ENCODE measurements at places on chromosomes 13 and 19. TPM values are rescaled to one million over a fixed set of nuclear protein-coding genes. Genes with fewer than 3 reads are reported as not detected.
A peak's percentile ranks its signal among the peaks of the same experiment; 100 is the strongest.

GPC6 gene
- total RNA-seq = 16.1 TPM

CLDN10 gene
- total RNA-seq = 20.7 TPM

NCR1 gene
- total RNA-seq = 2.0 TPM

TPRX2 gene
- not detected for total RNA-seq

SPINT2 gene
- 283 TPM for total RNA-seq

CRB3 gene
- 32.1 TPM for total RNA-seq

- peak; percentile 64 for DNase-seq
These were observed 27.8 kb downstream of the NFIX start for GRCh38 chr19:13022859-13023636.

DNA sequence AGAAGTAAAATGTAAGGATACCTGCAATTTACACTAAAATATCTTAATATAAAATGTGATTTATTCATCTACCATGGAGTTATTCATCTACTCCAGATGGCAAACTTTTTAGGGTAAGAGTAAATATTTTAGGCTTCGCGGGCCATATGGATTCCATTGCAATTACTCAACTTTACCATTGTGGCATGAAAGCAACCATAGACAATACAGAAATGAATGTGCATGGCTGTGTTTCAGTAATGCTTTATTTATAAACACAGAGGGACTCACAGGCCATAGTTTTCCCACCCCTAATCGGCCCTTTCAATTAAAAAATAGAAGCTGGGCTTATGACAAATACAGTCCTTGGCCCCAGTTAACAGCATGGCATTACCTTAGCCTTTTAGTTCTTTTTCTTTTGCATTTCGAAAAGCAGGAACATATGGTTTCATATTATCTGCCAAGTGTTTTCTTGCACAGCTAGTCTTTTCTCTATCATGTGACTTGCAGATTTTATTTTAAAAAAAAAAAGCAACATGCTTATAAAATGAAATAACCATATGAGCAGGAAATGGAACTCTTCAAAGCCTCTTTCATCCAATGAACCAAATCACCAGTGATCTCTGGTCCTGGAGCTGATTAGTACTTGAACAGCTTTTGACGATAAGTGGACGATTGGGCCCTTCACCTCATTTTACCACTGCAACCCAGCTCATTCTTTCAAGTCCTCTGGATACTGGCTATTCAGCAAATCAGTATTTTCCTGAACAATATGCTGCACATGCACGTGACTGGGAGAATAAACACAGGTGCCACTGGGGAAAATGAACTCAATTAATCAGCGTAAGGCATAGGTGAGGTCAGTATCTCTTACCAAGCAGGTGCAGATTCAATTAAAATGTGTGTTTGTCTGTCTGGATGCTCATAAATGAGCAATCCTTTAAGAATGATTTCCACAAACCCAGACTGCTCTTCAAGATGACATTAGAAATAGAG is 63.9 kb downstream of the LHFPL6 start:
- no peak for DNase-seq

GRCh38 chr13:32047088-32047487 is 15.5 kb downstream of the FRY start:
- no peak for DNase-seq

DNA sequence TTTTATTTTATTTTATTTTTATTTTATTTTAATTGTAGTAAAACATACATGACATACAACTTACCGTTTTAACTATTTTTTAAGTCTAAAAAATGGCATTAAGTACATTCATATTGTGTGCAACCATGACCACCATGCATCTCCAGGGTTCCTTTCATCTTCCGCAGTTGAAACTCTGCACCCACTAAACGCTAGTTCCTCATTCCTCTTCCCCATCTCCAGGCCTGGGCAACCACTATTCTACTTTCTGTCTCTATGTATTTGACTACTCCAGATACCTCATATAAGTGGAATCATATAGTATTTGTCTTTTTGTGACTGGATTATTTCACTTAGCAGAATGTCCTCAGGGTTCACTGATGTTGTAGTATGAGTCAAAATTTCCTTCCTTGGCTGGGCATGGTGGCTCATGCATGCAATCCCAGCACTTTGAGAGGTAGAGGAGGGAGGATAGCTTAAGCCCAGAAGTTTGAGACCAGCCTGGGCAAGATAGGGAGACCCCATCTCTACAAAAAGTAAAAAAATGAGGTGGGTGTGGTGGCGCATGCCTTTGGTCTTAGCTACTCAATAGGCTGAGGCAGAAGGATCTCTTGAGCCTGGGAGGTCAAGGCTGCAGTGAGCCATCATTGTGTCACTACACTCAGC is 55.7 kb upstream of the ZNF507 start:
- DNase-seq = no peak

DNA sequence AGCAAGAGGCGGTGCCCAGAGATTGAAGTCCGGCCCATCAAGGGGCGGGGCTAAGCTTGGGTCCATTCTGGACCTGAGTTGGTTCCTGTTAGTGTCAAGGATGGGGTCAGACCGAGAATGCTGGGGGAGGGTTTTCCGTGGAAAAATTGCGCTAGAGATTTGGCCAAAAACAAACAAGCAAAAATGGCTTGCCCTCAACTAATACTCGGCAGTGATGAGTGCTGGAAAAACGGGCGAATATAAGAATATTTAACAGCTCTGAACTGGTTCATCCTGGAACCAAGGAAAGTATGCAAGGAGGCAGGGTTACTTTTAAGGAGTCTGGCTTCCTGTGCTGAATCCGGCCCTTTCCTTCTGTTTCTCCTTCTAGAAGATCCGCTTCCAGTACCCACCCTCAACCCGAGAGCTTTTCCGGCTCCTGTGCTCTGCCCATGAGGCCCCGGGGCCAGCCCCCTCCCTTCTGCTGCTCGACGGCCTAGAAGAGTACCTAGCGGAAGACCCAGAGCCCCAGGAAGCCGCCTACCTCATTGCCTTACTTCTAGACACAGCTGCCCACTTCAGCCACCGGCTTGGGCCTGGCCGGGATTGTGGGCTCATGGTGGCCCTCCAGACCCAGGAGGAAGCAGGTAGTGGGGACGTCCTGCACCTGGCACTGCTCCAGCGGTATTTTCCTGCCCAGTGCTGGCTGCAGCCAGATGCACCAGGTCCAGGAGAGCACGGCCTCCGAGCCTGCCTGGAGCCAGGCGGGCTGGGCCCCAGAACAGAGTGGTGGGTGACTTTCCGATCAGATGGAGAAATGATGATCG is 880 bp downstream of the SWSAP1 start:
- peak; percentile 82 for DNase-seq

- no peak for DNase-seq
These were observed 17.1 kb downstream of the ACTL9 start for GRCh38 chr19:8681345-8682029.
